Fibroblast of skin of scalp (primary cell): ENCODE measurements at places on chromosomes 16 and 17.
A peak's percentile ranks its signal among the peaks of the same experiment; 100 is the strongest.

GRCh38 chr17:29357821-29358232 lies 32.3 kb upstream of the TAOK1 start:
- no peak for DNase-seq

DNA sequence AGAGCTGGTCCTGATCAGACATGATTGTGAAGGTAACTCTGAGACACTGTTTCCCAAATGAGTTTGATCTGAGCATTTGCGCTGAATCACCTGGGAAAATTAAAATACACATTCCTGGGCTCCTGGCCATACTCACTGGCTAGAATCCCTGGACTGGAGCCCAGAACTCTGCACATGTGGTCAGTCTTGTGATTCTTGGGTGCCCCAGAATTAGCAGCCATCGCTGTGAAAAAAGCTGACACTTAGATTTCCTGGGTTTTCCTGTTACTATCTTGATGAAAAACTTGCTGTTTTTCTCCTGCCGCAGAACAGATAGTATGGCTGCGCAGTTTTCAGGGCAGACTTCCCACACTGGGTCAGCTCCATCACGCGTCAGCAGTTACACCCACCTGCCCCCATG lies 24.6 kb downstream of the NECAB2 start:
- DNase-seq: peak; percentile 30

DNA sequence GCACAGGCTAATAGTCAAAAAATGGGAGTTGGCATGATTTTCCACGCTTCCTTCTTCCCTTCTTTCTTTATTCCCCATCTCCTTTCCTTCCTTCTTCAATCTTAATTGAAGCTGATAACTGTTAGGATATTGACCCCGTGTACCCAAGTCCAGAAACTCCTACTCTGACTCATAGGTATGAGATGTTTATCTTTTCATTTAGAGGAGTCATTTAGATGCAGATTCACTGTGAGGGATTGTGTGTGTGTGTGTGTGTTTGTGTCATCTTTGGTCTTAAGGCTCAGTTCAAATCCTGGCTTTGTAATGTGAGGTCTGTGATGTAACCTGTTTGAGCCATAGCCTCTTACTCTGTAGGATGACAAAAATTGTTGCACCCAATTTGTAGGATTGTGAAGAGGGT lies 332.0 kb upstream of the MAF start:
- no peak for DNase-seq

DNA sequence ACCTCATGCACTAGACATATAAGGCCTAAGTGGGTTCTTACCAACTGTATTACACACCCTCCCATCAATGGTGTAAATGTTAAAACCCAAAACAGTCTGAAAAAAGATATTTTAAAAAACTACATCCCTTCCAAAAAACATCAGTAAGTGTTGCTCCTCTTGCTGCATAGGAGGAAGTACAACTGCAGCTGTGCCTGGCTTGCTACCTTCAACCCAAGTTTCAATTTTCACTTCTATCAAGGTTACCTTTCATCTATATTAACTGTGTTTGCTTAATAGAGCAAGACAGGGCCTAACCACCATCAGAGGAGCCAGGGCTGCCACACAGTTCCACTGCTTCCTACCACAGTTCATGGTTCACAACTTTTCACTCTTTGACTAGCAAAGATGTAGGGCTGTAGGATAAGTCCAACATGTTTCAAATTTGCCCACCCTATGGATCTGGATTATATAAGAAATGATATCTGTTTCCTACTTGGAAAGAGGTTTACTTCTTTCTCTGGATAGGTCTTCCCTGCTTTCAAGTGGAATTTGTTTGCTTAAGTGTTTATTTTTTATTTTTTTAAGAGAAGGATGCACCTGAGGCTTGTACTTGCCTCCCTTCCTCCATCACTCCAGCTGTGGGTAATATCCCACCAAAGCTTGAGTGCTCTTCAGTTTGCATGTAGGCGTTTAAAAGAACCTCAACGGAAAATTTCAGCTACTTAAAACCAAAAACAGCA lies 56.7 kb downstream of the GRB7 start:
- no peak for DNase-seq

DNA sequence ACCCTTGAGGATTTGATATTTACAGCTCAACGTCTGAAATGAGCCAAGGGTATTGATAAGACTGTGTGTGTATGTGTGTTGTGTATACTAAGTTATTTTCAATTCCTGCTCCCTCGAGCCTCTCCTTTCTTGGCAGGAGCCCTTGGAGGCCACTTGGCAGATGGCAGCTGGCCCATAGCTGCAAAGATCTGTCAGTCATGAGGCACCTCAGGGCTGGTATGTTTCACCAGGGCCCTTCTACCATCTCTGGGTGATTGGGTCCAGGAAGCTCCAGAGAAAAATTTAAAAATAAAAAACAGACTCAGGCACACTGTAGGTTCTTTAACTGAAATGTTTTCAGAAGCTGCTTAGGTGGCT lies 355.7 kb downstream of the HAPSTR1 start:
- no peak for DNase-seq

- DNase-seq: peak; percentile 92
Measured at GRCh38 chr17:45368651-45369050, 51.8 kb upstream of the MAP3K14 start.

- no peak for DNase-seq
Measured at GRCh38 chr17:50613007-50613992, 21.4 kb upstream of the ABCC3 start.

GRCh38 chr16:19809121-19809635 lies 75.5 kb downstream of the GPRC5B start:
- DNase-seq: no peak

GRCh38 chr16:72467157-72467759 lies 295.3 kb upstream of the PMFBP1 start:
- peak; percentile 60 for DNase-seq

- no peak for DNase-seq
Measured at GRCh38 chr17:70202840-70203239, 33.5 kb downstream of the KCNJ2 start.

DNA sequence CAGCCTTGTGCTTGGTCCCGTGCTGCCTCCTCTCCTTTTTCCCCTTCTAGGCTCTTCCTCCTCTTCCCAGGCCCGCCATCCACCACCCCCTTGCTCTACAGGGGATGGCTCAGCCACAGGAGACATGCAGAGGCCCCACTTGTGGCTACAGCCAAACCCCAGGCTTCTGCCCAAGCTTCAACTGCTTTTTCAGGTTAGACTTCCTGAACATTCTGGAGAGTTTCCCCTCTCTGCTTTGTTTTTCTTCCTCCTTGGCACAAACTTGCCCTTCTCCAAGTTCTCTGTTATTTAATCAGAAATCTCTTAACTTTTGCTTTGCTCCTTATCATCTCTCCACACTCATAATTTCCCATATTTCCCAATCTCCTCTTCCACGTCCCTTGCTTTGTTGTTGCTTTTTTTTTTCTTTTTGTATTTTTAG lies 18.3 kb upstream of the HAS3 start:
- no peak for DNase-seq

GRCh38 chr17:32335046-32335445 lies 6.9 kb downstream of the C17orf75 start:
- no peak for DNase-seq

GRCh38 chr16:81581107-81581506 lies 136.5 kb downstream of the CMIP start:
- DNase-seq: no peak

DNA sequence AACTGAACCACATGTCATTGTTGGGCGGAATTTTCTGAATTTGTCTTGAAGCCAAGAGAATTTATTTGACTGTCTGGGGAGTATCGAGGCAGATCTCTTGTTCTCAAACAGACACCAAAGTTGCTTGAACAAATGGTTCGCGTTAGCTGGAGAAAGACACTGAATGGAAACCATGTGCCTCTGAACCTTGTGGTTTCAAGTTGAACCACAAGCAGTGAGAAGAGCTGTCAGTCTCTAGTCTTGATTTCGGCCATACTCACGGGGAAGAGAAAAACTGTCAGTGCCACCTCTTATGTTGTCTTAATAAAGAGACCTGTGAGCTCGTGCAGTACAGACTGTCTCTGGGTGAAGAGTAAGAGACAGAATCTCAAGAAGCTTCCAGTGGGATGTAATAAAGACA lies 886.5 kb upstream of the SOX9 start:
- peak; percentile 18 for DNase-seq

GRCh38 chr17:9576521-9577372 lies at the start of gene CFAP52:
Gene CFAP52 (plus strand): TSS chr17:9576642. CDS start chr17:9576696, 54 bp downstream.
- DNase-seq: peak; percentile 81

GRCh38 chr17:6567528-6568183 lies 11.3 kb upstream of the PITPNM3 start:
- peak; percentile 57 for DNase-seq

DNA sequence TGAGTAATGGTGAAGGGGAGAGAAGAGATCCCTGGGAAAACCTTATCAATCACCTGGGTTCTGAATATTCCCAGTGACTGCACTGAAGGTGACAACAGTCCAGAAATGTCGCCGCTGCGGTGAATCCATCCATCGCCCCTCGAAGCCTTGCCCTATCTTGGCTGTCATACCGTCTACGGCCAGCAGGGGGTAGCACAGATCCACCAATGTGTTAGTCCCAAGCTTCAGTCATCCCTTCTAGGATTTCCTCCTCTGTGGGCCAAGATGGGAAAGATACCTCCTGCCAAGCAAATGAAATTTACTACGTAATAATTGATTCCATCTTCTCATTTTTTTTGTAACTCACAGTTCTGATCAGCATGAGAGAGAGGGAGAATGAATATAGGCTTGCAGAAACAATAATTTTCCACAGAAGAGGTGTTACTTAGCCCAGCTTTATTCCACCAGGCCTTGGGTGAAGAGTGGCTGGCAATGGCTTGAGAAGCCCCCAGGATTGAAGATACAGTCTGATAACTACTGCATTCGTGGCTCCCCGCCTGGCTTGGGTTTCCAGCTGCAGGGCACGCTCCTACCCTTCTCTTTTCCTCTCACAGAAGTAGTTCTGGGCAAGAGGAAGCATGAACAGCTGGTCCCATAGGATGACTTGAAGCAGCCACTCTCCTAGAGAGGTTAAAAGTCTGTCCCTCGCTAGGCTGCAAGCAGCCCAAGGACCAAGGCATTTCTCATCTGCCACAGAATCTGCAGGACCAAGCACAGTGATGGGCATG lies 2.6 kb upstream of the FMNL1 start:
- DNase-seq: peak; percentile 88

DNA sequence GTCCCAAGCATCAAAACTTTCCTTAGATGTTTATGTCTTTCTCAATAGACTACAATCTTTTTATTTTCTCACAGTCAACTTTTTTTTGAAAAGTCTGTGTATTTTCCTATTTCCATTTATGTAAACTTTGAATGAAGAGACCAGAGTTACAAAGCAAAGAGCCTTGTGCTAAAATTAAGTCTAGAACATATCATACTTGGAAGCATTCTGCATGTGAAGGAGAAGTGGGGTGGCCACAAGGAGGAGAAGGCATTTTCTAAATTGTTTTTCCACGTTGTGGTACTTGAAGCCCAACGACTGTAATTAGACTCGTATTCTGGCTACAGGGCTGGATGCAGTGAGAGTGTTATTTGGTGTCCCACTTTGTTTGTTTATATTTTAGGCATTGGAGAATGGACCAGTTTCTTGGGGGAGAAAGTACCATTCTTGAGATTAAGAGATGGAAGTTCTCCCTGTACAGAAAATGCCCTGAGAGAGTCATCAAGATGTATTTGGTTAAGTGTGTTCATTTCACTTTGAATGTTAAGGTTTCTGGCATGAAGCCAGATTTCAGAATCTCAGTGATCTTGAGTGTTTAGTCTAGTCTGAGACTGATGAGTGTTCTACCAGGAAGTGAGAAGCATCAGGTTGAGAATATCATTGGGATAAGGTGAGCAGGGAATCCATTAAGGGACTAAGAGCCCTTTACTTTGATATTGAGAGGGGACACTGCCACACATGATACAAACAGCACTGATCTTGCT lies 71.6 kb downstream of the MAP2K6 start:
- DNase-seq: no peak

GRCh38 chr17:64635647-64636305 lies 26.3 kb downstream of the SMURF2 start:
- DNase-seq: peak; percentile 97

- DNase-seq: peak; percentile 29
Measured at GRCh38 chr17:77778636-77779489, 179.6 kb upstream of the TNRC6C start.

GRCh38 chr17:74351552-74352210 lies 10.0 kb downstream of the BTBD17 start:
- no peak for DNase-seq

- DNase-seq: no peak
Measured at GRCh38 chr16:26334218-26335111, 642.7 kb downstream of the HS3ST4 start.

- DNase-seq: no peak
Measured at GRCh38 chr16:4682616-4683254, 10.6 kb upstream of the NUDT16L1 start.

DNA sequence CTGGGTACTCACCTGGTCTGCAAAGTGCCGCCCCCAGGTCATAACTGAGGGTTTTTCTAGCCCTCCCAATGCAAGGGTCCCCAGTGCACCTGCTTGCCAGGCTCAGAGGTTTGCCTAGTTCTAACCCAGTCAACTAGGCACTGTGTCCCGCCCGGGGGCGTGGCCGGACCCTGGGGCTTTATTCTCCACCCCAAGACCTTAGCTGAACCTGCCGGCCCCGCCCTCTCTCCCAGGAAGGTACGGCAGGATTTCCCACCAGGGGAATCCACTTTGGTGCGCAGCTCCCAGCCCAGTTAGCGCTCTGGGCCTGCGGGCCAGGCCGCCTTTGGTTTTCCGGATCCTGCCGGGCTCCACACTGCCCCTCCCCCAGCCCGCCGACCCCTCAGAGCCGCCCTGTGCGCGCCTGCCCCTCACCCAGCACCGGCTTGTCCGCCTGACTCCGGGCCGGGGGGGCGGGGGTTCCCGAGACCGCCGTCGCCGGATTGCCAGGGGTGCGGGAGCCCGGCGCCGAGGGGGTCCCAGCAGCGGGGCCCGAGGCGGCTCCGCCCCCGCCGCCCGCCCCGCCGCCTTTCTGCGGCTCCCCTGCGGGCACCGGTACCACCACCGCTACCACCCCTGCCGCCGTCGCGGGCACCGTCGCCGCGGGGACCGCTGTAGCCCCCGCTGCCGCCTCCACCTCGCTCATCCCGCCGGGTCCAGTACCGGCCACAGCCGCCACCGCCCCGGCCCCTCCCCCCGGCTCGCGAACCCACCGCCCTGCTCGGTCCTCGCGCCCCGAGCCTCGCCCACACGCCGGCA lies 424 bp downstream of the YBX2 start:
- DNase-seq: no peak

DNA sequence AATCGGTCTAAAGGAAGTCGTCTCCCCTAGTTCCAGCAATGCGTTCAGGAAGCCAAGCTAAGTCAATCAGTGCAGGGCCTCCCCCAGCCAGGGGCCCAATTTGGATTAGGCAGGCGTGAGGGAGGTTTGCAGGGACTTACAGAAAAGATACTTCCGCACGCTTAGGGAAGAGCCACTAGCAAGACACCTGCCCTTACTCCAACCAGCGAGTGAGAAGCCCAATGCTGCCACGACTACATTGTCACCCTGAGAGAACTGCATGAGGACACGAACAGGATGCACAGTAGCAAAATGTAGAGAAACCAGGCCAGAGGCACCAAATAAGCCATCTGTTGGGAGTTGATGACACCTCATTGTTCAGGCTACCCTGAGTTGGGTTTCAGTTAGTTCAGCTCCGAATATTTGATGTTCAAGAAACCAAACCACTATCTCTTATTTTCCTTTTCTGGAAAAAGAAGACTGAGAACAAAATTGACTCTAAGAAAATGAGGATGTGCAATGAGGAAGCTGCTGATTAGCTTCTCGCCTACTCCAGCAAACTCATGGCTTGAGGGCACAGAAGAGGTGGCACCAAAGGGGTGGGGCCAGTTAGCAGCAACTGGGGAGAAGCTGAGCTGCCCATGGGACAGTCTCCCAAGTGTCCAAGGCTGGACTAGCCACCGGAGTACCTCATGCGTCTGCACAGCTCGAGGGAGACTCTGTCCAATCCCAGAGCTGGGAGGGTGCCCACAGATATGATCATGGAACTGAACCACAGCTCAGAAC lies 29.3 kb downstream of the TK2 start:
- no peak for DNase-seq

GRCh38 chr17:80882323-80882722 lies 109.3 kb upstream of the CHMP6 start:
- no peak for DNase-seq
